ENCODE measurements at places on chromosomes 16 and 17.
A peak's percentile ranks its signal among the peaks of the same experiment; 100 is the strongest.

DNA sequence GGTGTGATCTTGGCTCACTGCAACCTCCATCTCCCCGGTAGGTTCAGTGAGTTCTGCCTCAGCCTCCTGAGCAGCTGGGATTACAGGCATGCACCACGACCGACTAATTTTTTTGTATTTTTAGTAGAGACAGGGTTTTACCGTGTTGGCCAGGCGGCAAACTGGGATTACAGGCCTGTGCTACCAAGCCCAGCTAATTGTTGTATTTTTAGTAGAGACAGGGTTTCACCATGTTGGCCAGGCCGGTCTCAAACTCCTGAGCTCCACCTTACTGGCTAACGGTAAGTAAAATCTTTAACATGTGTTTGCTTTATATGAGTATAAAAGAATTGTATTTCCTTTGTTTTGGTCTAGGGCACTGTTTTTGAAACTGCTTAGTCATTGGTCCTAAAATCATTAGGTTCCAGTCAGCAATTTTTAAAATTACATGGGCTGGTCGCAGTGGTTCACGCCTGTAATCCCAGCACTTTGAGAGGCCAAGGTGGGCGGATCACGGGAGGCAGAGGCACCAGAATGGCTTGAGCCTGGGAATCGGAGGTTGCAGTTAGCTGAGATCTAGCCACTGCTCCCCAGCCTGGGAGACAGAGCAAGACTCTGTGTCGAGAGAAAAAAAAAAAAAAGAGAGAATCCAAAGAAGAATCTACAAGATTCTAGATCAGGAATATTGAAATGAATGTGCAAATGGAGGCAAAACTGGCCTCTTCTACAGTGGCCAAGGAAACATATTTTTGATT, 3.6 kb downstream of the FLYWCH1 start:
- peak; percentile 4 for DNase-seq

DNA sequence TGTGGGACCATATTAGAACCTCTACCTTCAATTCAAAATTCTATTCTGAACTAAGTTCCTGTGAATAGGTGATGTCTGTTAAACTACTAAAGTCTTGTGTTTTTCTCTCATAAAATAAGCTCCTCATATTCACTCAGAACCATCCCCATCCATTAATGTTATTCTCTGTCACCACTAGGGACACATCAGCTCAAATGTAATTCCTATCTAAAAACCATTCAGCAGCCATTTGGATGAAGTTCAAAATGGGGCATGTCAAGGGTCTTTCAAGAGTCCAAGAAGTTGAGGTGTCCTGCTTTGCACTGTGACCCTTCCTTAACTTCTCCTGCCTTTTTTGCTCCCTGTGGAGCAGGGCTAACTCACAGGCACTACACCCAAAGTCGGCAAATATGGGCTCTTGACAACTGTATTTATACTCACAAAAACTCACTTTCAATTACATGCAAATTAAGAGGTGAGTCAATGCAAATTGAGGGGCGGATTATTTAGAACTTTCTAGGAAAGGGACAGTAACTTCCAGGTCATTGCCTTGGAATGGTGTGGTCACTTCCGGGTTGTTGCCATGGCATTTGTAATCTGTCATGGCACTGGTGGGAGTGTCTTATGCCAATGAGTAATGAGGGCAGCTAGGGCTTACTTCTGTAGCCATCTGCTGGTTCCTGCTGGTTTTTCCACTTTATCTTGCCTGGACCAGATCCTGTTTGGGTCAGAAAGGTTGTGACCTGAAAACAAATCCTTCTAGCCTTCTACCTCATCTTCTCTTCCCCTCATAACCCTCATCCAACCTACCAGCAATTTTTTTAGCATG, 128.2 kb upstream of the COX10 start:
- peak; percentile 25 for DNase-seq

DNA sequence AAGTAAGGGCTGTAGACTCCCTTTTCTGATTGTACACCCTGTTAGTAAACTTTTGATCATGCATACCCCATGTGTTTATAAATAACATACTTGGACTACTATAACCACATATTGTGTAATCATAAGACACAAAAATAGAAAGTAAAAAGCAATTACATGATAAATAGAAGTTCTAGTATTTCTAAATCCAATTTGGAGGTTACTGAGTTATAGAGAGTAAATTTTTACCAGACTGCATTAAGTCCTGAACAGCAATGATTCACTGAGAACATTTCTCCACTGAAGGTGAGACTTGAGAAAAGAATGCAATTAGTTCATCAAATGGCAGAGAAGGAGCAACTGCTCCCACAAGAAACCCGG, 7.7 kb upstream of the TBKBP1 start:
- peak; percentile 43 for DNase-seq

DNA sequence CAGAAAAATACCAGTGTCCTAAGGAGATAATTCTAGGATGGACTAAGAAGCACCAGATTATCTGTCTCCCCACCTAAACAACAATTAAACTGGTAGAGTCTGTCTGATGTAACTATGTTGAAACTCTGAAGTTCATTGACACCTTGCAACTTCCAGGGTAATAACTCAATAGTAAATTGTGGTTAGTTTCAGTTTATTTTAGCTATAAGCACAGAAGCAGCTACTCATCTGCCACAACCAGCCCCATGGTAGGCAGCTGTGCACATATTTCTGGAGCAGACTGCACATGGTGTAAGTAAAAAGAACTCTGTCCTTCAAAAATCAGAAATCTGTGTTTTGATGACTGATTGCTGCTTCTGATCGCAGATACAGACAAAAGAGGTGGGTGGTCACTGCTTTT, 852.1 kb downstream of the CDH11 start:
- DNase-seq: peak; percentile 71
